ENCODE measurements at places on chromosomes 3 and 15.

GRCh38 chr3:138381413-138381901 is 33.1 kb downstream of the MRAS start:
- no peak for DNase-seq

DNA sequence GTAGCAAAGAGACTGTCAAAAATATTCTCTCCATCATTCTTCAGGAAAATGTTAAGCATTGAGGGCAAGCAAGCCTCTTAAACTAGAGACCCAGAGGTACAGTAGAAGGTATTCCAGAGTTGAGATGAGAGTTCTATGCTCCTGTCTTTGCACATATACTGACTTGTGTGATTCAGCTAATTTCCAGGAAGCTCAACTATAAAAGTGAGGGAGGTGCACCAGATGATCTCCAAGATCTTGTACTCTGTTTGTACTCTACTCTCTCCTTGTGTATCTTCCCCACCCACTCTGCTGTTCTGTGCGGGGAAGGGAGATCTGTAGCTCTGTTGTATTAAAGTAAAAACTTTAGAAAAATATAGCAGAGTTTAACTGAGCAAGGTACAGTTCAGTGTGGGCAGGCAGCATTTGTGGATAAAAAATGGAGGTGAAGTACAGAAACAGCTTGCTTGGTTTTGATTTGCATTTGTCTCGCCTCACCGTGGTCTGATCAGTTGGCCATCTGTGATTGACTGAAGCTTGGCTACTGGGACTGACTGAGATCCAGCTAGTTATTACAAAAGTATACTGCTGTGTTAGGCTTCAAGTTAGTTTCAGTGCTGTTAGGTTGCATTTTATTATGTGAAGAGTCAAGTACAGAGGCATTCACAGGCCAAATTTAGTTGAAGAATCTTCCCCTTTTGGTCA is 463.1 kb upstream of the GOLIM4 start:
- DNase-seq: no peak

- no peak for DNase-seq
Measured at GRCh38 chr3:195221015-195221853, 49.7 kb downstream of the XXYLT1 start.

DNA sequence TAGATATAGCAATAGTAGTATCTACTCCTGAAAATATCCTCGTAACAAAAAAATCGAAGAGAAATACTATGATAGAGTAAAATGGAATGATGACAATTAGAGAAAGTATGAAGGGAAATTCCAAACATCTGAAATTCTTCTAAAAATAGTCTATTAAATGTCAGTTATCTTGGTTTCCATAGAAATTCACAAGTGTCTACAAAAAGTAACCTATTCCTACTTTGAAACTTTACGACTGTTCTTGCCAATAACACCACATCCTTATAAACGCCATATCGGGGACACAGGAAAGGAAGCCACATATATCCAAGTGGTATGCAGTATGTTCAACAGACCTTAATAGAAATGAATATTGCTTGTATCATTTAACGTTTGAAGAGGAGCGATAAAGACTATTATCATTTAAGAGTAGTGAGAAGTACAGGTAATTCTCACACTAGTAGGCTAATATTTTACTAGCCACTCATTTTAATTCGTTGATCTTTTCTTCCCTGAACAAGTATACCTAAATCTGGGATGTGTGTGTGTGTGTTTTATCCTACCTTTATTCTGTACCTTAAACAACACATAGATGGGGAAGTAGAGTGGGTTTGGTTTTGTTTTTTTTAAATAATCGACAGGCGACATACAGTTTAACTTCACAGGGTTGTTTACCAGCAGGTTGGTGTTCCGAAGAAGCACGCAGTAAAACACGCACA is 1.2 kb downstream of the GPR176 start:
- no peak for DNase-seq

DNA sequence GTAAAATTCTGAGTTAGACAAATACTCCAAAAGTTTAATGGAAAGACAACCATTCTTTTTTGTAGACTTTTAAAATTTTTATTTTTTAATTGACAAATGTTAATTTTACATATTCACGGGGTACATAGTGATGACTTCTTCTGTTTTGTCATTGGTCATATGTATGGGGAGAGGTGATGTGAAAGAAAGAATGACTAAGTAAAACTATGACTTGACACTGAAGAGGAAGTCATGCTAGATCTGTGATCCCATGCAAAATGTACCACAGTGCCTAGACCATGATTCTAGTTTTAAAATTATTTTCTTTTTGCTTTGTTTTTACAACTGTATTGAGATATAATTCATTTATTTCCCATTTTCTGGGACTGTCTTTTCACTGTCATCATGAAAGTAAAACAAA is 281.6 kb downstream of the MBNL1 start:
- DNase-seq: no peak

DNA sequence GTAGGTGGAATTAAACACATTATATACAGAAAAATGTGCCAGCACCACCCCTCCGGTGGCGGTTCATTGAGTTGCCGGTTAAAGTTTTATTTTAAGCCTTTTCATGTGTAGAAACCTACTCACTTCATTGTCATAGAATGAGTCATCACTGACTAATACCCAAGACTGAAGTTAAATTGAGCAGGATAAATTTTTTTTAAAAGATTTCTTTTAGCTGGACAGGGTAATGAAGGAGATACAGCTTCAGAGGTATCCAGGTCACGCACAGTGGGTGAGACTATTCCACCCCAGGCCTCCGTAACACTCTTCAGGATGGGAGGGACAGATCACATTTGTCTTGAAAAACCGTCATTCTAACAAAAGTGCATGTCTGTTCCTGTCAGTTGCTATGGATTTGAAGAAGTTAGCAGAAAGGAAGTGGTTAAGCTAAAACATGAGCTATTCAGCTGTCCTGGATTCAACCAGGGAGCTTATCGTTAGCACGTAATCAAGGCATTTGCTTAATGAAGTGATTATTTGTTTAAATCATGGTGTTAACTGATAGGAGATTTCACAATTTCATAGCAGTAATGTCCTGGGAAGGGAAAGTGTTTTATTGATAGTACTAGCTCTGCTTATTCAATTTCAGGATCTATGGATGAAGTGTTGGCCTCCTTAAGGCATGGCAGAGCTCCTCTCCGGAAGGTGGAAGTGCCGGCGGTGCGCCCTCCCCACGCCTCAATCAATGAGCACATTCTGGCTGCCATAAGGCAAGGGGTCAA is 23.4 kb downstream of the WHAMM start:
- DNase-seq: no peak

DNA sequence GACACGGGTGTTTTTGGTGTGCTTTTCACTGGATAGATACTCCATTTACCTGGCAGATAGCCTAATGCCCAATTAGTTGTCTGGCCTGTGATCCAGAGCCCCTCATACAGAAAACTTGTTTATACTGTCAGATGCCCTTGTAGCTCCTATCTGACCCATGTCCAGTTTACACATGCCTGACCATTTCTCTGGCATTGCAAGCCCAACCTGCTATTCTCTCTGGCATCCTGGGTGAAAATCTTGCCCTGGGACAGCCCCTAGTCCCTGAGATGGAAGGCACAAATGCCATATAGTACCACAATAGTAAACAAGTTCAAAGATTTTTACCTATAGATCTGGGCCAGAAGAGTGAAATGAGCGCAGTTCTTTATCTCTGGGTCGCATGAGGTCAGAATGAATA is 212.6 kb downstream of the ZBBX start:
- DNase-seq: no peak

DNA sequence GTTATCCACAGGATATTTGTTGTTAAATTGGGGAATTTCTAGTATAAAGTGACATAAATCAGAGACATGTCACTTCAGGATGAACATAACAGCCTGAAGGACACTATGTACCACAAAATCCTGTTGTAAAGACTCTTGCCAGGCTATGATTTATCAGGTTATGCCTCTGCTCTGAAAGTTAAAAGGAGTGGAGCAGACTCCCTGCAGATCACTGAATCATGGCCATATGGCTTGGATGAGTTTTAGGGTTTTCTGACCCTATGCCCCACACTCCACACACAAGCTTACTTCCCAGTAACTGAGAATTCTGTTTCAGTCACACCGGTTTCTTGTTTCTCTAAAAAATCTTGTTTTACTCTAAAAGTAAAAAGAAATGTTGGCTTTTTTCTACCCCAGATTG is 869.4 kb downstream of the NAALADL2 start:
- DNase-seq: no peak

DNA sequence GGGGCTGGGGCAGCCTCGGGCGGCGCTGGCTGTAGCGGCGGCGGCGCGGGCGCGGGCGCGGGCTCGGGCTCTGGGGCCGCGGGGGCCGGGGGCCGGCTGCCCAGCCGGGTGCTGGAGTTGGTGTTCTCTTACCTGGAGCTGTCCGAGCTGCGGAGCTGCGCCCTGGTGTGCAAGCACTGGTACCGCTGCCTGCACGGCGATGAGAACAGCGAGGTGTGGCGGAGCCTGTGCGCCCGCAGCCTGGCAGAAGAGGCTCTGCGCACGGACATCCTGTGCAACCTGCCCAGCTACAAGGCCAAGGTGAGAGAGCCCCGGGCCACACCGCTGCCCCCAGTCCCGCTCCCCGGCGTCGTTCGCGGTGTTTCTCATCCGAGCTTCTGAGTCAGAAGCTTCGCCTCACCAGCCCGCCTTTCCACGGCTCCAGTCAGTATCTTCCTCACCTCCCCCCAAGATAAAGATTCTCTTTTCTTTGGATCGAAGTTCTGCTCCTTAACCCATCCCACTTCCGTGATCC is 600 bp downstream of the FBXO45 start:
- no peak for DNase-seq

DNA sequence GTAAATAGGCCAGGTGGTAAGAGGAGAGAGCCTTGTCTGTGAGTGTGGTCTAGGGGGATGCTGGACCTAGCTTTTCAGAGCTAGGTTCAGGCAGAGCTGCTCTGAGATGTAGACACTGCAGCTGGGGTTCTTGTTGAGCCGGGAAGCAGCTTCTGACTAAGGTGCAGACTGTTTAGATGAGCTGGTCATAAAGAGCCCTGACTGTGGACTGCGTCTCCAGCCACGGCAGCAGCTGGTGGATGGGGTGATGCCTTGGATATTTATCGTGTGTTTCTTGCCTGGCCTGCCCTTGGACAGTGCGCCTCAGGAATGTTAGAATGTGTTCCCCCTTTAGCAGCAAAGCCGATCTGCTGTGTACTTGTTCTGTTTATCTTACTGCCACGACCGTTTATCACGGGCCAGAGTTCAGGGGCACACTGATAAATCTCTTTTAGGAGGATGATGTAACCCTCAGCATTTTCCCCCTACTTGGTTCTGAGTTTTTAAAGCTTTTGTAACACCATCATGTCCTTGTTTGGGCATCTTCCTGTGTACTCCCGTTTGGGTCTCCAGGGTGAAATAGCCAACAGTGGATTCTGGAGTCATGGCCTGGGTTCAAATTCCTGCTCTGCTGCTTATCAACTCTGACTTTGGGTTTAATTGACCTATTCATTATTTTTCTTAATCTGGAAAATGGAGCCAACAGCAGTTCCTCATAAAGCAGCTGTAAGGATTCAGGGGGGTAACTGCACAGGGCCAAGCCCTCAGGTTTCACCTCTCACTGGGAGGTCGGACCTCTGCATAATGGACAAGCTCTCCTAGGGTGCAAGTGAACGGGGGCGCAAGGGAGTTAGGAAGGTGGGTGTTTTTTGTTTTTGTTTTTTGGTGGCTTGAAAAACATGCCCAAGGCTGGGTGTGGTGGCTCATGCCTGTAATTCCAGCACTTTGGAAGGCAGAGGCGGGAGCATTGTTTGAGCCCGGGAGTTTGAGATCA is 51.4 kb downstream of the FLNB start:
- no peak for DNase-seq

DNA sequence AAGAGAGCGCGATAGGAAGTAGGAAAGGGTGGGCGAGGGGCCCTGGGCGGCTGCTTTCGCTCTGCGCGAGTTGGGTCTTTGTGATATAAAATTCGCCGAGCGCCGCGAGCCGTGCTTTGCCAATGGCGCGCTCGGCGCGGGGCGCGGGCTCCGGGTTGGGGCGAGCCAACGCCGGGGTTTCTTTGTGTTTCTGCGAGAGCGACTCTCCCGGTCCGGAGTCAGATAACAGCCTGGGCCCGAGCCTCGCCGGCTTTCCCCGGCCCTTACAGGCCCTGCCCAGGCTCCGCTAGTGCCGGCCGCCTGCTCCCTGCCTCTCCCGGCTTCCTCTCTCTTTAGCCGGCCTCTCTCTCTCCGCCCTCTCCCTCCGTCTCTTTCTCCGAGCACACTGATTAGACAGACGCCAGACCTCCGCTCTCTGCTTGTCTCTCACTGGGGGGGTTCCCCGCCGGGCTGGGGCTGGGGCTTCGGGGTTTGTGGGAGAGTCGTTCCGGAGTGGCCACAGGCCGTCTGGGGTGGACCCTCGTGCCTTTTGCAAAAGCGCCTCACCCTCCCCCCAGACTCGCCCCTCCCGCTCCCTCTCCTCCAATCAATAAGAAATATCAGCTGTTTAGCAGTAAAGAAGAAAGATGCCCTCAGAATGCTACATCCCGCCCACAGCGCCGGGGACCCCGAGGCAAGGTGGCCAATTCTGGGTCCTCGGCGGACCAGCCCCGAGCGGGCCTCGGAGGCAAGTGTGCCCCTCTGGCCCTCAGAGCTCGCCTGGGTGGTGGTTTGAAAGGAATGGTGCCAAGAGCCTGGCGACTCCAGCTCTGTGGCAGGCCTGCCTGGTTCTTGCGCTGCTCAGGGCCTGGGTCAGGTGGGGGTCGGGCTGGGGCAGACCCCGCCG is 2.9 kb downstream of the NR2F2 start:
- DNase-seq: no peak

DNA sequence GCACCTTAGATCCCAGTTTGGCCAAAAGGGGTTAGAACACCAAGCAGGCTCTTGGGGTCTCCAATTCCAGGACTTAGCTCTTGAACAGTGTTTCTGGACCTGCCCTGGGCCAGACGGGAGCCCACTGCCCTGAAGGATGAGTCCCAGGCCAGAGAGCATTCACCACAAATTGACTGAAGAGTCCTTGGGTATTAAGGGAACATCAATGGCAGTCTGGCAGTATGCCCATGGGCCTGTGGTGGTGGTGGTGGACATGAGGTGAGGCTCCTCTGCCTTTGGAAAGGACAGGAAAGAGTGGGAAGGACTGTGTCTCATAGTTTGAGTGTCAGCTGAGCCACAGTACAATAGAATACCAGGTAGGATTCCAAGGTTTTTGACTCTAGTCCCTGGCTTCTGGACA is 960.0 kb downstream of the DIPK2A start:
- DNase-seq: no peak

GRCh38 chr3:186909078-186909853 is 21.1 kb upstream of the ST6GAL1 start:
- no peak for DNase-seq

DNA sequence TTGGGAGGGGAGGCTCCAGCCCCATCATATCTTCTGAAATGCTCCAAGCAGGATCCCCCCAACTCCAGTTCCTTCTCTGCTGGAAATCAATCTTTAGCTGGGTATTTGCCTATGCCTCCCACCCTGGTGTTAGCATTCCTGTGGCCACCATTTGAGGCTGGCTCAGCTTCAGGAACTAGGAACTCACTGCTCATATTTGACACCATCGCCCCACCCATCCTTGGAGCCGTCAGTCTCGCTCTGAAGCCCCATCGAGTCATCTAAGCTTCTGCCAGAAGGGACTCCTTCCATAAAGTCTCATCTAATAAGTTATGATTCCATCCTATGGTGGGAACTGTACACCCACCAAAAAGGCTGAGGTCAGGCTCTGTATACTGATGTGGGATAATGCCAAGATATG is 26.4 kb downstream of the PRKCD start:
- no peak for DNase-seq

- no peak for DNase-seq
Measured at GRCh38 chr3:96712792-96713191, 101.6 kb upstream of the EPHA6 start.

Measured in NCI-H1694 (cell line).